ENCODE measurements at places on chromosomes 6 and 20.

DNA sequence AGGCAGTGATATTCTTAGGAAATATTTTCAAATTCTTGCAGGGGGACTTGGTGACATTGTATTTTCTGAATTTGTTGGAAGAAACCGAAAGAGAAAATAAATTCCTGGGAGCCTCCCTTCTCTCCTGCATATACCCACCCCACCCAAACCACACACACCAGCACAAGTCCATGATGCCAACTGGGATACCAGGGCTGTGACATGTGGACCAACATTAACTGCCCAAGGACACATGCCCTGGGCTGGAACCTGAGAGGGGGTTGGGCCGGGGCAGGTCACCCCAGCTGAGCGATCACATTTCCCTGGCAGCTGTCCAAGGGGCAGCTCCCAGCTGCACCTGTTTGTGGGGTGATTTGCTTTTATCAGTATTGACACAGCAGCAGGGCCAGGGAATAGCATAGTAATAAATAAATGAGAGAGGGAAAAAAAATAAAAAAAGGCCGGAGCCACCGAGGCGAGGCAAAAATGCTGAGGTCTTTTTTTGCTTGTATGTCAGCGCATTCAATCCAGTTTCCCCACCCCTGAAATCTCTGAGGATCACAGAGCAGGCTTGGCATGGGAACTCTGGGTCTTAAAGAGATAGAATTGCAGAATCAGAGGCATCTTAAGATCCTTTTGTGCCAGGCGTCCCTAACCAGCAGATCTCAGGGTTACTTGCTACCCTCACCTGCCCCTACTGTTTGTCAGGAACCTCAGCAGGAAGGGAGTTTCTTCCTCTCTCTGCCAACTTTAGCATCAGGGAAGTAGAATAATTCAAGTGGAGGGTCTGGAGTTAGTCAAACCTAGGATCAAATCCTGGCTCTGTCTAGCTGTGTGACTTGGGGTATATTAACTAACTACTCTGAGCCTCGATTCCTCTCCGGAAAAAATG lies 66.5 kb upstream of the PIM1 start:
- DNase-seq = peak; percentile 11

DNA sequence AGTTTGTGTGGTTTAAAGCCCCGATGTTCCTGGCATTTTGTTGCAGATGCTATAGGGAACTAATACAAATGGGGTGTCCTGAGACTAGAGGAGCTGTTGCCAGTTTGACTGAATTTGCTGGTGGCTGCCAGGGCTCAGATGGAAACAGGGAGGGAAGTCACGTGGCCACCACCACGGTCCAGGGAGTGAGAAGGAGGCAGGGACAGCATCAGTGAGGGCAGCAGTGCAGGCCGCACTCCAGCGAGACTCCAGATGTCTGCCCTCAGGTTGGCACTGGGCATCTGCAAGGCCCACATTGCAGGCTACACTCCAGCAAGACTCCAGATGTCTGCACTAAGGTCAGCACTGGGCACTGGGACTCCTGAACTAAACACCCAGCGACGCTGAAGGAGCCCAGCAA lies 86.2 kb downstream of the RAMACL start:
- DNase-seq = no peak

GRCh38 chr6:34246563-34247391 lies 2.0 kb downstream of the SMIM29 start:
- DNase-seq = peak; percentile 61

DNA sequence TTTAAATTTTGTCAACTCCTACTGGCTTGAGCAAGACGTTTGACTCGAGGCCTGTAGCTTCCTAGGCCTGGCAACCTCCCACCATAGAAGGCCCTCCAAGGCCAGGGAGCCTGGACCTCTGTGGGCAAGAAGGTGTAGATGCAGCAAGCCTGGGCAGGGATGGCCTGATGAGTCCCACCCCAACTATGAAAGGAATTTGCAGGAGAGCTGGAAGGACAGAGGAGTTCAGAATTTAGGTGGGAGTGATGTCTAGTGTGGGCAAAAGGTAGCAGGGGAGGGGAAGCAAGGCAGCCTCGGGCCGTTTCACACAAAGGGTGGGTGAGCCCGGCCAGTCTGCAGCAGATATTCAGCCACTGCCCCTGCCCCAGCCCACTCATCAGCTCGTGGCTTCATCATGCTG lies 245.2 kb downstream of the CDH26 start:
- no peak for DNase-seq

DNA sequence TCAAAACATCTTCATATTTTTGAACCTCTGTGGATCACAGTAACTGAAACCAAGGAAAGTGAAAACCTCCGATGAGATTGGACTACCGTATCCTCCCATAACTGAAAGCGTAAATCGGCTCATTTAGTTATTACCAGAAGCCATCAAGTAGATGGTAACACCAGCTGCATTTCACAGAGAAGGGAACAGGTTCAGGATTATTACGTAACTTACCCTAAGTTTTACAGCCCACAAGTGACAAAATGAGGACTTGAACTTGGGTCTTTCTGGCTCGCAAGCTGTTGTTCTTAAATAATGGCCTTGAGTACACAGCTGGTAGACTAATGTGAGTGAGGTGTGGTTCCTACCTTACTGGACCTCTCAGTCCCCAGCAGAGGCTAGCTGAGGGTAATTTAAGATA lies 37.9 kb upstream of the CBLN4 start:
- DNase-seq = no peak

GRCh38 chr6:34062815-34063214 lies 83.1 kb downstream of the GRM4 start:
- no peak for DNase-seq

DNA sequence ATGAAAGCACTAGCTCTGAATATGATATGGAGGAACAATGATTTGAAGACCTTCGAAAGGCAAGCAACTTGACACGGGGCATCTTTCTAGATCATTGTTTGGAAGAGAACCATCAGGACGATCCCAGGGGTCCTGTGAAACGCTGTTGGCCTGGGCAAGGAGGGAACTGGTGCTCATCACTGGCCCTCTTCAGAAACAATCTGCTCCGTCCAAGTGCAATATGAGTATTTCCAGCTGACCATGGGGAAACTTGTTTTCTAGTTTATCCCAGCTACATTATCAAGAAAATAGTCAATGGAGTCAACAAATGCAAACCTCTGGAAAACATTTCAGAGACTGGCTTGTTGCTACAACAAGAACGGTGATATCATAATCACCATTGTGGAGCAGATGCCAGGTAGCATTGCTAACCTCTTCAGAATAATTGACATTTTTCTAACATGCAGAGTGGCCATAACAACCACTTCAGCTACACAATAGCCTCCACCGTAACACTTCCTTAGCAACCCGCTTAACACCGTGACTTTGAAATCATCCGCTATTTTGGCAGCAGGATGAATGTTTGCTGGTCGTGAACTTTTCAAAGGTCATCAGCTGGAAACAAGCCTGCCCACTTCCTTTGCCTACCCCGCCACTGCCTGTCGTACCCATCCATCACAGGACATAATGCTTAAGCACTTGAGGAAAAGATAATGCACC lies 112.0 kb upstream of the PDE10A start:
- DNase-seq = no peak

DNA sequence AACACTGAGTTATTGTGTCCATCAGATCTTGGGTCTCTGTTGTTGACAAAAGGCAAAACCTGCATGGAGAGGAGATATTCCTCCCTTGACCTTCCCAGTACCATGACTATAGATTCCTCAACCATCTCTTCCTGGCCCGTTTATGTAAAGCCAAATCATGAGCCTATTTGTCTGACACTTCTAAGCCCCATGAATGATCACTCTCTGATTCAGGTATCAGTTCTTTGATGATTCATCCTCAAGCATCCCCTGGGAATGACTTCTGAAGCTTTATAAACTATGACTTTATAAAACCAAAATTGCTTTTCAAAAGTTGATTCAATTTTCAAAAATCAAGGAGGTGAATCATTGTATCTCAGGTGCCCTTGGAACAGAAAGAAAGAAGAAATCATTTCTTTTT lies 78.7 kb upstream of the LOC128125822 start:
- DNase-seq = no peak

DNA sequence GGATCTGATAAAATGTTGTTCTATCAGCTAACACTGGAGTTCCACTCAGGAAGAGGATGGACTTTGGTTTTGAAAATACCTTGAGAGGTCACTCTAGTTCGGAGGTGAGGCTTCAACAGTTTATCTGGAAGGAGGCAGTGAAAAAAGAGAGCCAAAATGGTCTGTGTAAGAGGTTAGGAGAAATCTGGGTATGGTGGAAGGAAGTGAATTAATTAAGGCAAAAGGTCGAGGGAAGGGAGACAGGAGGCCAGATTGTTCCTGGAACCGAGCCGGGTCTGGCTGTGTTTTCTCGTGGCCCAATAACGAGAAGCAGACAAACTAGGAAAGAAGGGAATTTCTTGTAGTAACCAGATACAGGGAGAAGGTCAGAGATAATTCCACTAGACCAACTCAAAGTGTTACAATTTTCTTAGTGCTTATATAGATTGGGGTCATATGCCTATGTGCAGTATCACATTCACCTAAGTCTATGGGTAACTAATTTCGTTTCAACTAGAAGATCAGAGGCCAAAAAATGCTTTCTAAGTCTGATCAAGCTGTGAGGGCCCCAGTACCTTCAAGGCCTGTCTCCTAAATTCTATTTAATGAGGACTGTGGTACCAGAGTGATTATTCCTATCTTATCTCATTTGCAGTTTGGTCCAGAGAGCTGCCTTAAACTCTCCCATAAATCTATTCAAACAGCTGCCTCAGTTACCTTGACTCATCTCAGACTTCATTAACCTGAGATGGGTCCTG lies 96.0 kb upstream of the SNX9 start:
- no peak for DNase-seq

DNA sequence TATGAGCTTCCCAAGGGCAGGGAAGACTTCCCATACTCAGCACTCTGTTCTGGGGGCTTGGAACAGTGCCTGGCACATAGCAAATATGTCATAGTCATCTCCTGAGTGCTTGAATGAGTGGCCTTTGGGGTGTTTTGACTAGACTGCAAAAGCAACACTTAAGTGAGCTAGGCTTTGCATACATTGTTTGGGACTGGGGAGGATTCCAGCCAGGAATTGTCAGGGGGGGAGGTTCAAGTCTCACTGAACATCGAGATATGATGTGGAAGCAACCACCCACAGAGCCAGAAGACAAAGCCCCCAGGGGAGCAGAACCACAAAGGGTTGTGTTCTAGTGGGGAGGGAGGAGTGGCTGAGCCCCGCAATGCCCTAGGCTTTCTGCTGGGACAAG lies 98.4 kb downstream of the SYCP2 start:
- DNase-seq = no peak

- DNase-seq = no peak
These were observed 108.4 kb downstream of the AFG1L start for GRCh38 chr6:108403236-108403635.

GRCh38 chr6:32609391-32609730 lies 19.7 kb upstream of the HLA-DRB1 start:
- no peak for DNase-seq

DNA sequence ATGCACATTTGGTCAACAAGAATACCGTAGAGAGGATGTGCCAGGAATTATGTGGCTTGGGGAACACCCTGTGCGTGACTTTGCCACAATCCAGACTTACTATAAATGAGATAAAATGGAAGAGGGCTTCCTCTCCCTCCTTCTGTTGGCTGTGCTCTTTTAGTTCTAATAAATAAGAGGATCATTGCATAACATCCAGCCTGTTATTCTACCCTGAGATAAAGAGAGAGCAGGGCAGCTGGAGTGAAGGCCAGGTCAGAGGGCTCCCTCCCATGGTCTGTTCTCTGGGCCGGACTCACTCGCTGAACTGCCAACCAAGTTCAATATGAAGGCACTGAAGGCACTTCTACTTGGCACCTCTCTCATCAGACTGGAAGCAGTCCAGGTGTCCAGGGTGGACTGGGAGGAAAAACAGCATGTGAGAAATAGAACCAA lies 91.7 kb downstream of the MTFR2 start:
- DNase-seq = no peak

GRCh38 chr6:99946005-99946404 lies 48.0 kb downstream of the MCHR2 start:
- no peak for DNase-seq

DNA sequence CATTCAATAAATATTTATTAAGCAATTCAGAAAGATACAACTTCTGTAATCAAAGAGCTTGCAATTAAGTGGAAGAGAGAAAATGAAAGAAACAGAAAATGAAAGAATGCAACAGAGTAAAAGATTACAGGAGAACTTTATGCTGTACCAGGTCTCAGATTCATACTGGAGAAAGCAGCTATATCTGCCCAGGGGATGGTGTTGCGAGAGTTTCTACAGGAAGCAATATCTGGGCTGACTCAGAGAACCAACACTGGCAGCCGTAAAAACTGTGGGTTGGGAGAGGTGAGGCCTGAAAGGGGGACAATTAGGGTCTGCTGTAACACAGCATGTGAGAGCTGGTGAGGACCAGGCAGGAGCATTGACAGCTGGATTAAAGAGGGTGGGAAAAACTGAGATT lies 256.7 kb upstream of the TCF21 start:
- no peak for DNase-seq

- DNase-seq = no peak
These were observed 58.8 kb downstream of the BMP6 start for GRCh38 chr6:7784706-7785105.

- DNase-seq = no peak
These were observed 100.1 kb upstream of the BHLHE23 start for GRCh38 chr20:63106765-63107448.

DNA sequence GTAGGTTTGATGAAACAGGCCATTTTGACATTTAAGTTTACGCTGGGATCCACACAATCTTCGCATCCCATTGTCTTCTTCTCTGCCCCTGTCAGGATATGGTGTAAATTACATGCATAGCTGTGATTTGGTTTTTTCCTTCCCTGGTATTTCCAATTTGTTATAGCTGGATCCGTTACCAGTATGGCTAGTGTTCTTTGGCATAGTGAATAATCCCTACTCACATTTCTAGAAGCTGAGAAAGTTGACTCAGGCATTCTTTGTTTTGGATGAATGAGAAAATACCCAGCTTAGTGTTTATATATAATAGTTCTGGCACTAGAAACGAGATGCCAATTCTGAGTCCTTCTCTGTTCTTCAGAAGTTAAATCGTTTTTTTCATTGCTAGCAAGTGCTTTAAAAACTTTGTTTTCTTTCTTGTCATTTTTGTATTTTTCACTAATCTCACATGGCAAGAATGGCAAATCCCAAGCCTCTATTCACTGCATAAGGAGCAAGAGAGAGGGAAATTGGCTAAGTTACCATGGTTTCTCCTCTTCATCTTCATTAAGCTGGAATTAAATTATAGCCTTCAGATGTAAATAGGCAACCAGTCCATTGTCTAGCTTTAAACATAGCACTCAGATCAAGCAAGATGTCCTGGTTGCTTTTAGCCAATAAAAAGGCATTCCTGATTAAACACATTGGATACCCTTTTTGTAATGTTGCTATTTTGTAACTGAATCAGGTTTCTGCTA lies 91.9 kb upstream of the LAMP5 start:
- no peak for DNase-seq

All from CD4-positive, alpha-beta T cell treated with Interleukin-21 for 1 hour (primary cell).